ENCODE measurements at places on chromosomes 16 and 17.

- DNase-seq: no peak
Measured at GRCh38 chr16:65958086-65958485, 408.4 kb upstream of the CDH5 start.

- DNase-seq: no peak
Measured at GRCh38 chr17:54259476-54259875, 436.7 kb downstream of the KIF2B start.

- DNase-seq: no peak
Measured at GRCh38 chr16:11546608-11547061, 40.1 kb downstream of the LITAF start.

- DNase-seq: no peak
Measured at GRCh38 chr17:56718515-56718914, 115.2 kb downstream of the C17orf67 start.

DNA sequence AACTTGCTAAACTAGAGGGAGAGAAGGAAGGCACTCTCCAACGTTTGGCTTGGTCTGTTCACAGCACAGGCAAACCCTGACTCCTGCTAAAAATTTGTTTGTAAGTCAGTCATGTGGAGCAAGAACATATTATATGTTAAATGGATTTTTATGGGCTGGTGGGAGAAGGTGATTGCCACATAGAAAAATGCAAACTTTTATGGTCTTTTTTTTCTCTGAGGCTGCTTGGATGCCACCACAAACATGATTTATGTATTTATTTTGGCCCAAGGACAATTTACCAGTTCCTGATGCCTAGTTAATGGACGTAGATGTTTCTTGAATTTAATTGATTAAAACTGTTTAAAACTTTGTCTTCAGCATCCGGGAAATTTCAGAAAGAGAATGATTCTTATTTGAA, 274.2 kb upstream of the MYOCD start:
- no peak for DNase-seq
